ENCODE measurements at places on chromosomes 11 and 22.

DNA sequence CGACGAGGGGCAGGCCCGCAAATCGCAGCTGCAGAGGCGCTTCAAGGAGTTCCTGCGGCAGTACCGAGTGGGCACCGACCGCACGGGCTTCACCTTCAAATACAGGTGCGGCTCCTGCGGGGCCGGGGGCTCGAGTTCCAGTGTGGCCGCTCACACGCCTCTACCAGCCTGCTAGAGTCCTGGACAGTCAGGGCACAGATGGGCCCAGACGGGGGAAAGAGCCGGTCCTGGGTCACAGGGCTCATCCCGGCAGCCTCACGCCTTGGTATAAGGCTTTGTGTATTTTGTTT lies 506 bp downstream of the MCM5 start:
- no peaks in the 10 kb centered on the region for H3K27me3 ChIP-seq
- peaks cover 25% of the 10 kb centered on the region for H3K4me1 ChIP-seq
- peak overlapping the region; percentile 96 for H3K27ac ChIP-seq
- no peak for DNase-seq
- H3K4me3 ChIP-seq: peak overlapping the region; percentile 100
- peaks cover 33% of the 10 kb centered on the region for H3K36me3 ChIP-seq

GRCh38 chr11:74030723-74031676 lies 22.1 kb upstream of the UCP3 start:
- H3K4me1 ChIP-seq: peaks cover 25% of the 10 kb centered on the region
- H3K4me3 ChIP-seq: peak overlapping the region; percentile 65
- H3K36me3 ChIP-seq: peaks cover 8% of the 10 kb centered on the region
- H3K27me3 ChIP-seq: no peaks in the 10 kb centered on the region

GRCh38 chr11:4072668-4073285 lies 21.8 kb upstream of the RRM1 start:
- DNase-seq: peak; percentile 57
- no peaks in the 10 kb centered on the region for H3K27me3 ChIP-seq
- H3K4me3 ChIP-seq: no peak overlapping the region
- peaks cover 11% of the 10 kb centered on the region for H3K36me3 ChIP-seq
- H3K27ac ChIP-seq: peak overlapping the region; percentile 85

DNA sequence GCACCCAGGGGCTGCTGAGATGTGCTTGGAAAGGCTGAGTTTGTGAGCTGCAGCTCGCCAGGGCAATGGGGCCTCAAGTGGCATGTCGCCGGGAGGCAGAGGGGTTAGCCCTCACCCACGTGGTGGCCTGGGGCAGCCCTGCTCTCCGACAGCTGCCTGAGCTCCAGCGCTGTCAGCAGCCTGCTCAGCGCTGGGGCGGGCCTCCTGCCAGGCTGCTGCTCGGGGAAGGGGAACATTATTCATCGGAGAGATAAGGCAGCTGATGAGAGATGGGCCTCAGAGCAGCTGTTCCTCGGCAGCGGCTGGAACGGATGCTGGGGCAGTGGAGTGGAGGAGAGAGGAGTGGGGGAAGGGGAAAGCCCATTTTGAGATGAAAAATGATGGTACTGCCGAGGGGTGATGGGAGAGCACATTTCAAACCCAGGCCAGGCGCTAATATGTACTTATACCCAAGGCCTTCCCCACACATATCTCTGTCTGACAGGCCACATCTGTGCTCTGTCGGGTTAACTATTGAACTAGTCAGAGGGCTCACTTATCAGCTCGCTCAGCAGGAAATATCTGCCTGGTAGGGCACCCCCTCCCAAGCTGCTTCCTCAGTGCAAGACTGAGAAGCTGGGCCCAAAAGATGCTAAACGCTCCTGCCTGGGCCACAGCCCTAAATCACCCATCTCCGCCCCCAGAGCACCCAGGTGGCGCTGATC lies 79.5 kb downstream of the TIMP3 start:
- no peak overlapping the region for H3K27ac ChIP-seq
- H3K4me1 ChIP-seq: no peaks in the 10 kb centered on the region
- no peak overlapping the region for H3K4me3 ChIP-seq
- H3K36me3 ChIP-seq: no peaks in the 10 kb centered on the region

DNA sequence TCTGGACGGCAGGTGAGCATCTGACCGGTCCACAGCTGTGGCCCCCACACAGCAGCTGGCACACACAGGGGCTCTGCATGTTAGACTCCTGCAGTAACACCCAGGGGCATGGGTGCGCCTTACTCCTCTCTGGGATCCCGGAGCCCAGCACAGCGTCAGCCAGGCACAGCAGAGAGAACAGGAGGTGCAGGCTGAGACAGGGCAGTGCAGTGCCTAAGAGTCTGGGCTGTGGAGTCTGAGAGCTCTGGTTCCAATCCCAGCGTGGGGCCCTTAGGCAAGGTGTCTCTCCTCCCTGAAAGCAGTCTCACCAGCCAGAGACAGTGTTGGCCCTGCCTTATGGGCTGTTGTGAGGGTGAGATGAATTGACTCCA lies 2.3 kb downstream of the NUDT8 start:
- peaks cover 4% of the 10 kb centered on the region for H3K36me3 ChIP-seq
- no peak overlapping the region for H3K27ac ChIP-seq
- H3K27me3 ChIP-seq: no peaks in the 10 kb centered on the region
- DNase-seq: no peak

- H3K4me3 ChIP-seq: no peak overlapping the region
- H3K27me3 ChIP-seq: no peaks in the 10 kb centered on the region
- H3K27ac ChIP-seq: no peak overlapping the region
- H3K4me1 ChIP-seq: peaks cover 13% of the 10 kb centered on the region
- DNase-seq: no peak
Observed at GRCh38 chr22:21659864-21660525, 5.8 kb upstream of the PPIL2 start.

- DNase-seq: no peak
- H3K36me3 ChIP-seq: no peaks in the 10 kb centered on the region
- H3K4me3 ChIP-seq: no peak overlapping the region
Observed at GRCh38 chr11:28849053-28849452, 740.9 kb downstream of the METTL15 start.

DNA sequence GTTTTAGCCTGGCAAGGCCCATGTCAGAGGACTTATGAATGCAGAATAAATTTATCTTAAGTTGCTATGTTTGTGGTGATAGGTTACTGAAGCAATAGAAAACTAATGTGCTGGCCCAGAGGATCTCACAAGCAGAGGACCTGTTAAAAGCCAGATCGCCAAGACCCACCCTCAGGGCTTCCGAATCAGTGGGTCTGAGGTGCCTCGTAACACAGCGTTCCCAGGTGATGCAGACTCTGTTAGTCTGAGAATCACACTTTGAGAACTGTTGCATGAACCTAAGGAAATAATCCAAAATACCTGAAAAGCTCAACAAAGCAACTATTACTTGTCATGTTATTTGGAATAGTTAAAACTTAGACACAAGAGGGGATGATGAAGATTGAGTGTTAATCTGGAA lies 6.7 kb upstream of the SCARF2 start:
- no peaks in the 10 kb centered on the region for H3K4me1 ChIP-seq
- H3K27ac ChIP-seq: no peak overlapping the region
- DNase-seq: no peak
- no peaks in the 10 kb centered on the region for H3K27me3 ChIP-seq
- H3K4me3 ChIP-seq: no peak overlapping the region

DNA sequence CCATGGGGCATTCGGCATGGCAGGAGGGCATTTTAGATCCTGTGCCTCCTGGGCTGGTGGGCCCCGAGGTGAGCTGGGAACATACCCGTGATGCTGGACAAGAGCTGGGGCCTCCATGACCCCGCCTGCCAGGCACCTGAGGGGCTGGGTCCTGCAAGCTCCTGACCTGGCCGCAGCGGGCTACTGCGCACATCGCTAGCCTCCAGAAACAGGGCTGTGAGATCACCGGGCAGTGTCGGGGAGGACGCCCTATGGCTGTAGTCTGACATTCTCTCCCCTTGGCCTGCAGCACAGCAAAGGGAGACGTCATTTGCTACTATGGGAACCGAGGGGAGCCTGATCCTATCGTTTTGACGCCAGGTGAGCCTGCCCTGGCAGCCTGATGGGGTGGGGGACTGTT lies 24.4 kb upstream of the DGCR8 start:
- H3K4me1 ChIP-seq: peaks cover 12% of the 10 kb centered on the region
- no peak for DNase-seq
- no peaks in the 10 kb centered on the region for H3K27me3 ChIP-seq
- no peak overlapping the region for H3K4me3 ChIP-seq
- peaks cover 26% of the 10 kb centered on the region for H3K36me3 ChIP-seq

- peak overlapping the region; percentile 6 for H3K27ac ChIP-seq
- peaks cover 60% of the 10 kb centered on the region for H3K36me3 ChIP-seq
- H3K27me3 ChIP-seq: no peaks in the 10 kb centered on the region
- H3K4me3 ChIP-seq: peak overlapping the region; percentile 53
- DNase-seq: peak; percentile 68
Observed at GRCh38 chr11:3014057-3014938, 22.2 kb upstream of the NAP1L4 start.
